ENCODE measurements at places on chromosomes 2 and 18.

DNA sequence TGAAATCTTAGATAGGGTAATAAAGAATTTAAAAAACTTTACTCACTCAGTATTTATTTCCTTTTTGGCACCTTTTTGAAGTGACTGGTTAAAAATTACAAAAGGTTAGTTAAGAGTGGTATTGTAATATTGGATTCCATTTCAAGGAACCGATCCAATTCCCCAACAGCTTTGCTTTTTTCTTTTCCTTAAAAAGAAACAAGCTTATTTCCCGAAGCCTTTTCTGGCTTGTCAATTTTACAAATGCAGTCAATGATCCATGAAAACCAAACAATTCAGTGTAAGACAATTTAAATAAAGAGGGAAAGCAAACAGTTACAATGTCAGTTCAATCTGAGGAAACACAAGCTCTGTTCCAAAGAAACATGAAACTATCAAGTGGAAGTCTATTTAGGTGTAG is 200.2 kb downstream of the RIT2 start:
- no peak for DNase-seq

DNA sequence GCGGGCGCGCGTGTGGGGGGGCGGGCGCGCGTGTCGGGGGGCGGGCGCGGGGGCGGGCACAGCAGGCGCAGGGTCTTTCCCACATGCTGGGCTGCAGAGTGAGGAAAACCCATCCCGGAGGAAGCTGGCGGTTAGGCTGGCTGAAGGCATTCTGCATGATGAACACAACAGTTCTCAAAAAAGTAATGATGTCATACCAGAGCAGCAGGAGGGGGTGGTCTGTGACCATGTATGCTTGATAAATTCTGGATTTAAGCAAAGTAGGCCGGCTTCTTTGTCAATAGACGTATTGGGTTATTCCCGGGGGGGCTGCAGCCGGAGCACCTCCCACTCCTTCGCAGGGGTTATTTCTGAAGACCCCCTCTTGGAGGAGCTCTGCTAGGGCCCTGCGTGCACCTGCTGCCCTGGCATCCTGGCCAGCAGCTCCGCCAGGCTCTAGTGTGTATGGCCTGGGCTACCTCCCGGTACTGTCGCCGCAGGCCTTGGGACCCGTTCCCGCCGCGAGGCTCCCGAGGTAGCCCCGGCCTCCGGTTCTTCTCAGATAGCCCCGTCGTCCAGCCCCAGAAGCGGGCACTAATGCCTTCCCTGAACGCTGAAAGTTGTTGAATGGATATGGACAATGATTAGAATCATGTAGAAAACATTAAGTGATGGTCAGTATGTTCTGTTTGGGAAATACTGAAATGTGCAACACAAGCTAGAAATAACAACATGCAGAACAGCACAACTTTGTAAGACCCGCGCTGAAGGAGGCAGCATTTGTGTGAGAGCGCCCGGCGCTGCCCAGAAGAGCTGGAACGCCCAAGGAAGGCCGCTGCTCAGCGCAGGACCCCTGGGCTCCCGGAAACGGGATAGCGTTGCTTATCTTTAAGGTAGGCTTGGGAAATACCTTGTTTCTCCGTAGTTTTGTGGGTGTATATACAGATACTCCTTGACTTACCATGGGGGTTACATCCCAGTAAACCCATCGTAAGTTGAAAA is 101.4 kb upstream of the RAB6C start:
- DNase-seq = peak; percentile 36

- DNase-seq = no peak
Measured at GRCh38 chr2:8549273-8549922, 132.5 kb upstream of the ID2 start.

DNA sequence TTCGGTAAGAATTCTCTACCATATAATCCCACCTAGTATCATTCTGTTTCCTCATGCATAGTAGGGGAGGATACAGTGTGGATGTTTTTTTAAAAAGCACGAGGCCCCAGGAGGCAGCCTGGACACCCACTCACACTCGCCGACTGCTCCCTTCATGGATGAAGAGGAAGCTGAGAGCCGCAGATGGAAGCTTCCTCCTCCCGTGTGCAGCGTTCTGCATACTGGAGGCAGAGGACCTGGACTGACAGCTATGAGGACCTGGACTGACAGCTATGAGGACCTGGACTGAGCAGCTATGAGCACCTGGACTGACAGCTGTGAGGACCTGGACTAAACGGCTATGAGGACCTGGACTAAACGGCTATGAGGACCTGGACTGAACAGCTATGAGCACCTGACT is 234.4 kb downstream of the NDUFA10 start:
- no peak for DNase-seq

GRCh38 chr2:123578016-123578415 is 447.1 kb upstream of the CNTNAP5 start:
- no peak for DNase-seq

- DNase-seq = no peak
Measured at GRCh38 chr18:11383381-11383780, 226.0 kb upstream of the SLC35G4 start.

DNA sequence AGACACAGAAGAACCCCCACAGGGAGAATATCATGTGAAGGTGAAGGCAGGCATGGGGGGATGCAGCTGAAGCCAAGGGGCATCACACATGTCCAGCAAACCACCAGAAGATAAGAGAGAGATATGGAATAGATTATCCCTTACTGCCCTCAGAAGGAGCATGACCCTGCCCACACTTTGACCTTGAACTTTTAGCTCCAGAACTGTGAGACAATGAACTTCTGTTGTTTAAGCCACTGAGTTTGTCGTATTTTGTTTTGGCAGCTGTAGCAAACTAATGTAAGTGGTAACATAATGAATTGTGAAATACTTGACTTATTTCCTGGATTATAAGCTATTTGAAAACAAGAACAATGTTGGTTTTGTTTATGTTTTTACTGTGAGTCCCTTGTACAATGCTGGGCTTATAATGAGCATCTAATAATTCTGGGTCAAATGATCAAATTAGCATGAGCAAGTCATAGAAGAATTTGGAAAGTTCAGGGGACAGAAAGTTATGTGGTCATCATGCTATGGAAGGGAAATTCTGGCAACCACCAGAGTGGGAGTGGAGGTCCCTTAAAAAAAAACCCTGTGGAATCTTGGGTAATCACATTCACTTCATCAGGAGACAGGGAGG is 541.0 kb upstream of the KLHL29 start:
- no peak for DNase-seq

DNA sequence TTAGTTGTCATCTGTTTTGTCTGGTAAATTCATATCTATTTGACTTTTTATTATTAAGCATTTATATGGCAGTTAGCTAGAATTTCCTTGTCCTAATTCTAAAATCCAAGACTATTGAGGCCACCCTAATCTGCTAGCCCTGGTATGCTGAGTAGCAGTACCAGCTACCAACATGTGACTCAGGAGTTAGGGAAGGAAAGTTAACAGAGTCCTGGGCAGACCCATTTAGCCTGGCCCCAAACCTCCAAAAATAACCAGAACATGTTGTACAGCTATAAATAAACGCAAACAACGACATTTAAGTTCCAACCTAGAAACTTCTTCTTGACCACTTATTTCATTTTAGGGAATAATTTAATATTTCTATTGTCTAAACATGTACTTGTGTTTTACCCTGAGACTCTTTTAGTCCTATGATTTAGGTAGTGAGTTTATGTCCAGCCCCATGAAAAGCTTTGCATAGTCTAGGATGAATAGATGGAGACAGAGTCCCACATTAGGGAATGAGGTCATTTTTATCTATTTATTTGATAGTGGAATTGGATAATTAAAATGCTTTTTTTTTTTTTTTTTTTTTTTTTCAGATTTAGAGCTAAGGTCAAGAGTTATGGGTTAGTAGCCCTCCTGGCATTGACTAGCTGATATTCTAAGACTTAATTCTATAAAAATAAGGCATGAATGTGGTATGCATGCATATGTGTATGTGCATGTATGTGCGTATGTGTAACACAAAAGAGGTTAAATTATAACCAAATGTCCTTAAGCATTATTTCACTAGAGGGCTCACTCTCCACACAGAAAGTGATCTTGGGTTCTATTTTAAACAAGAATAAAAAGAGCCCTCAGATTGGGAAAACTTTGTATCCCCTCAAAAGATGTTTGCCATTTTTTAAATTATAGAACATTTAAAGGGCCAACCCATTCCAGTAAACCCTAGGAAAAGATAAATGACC is 160.1 kb upstream of the MAPRE2 start:
- no peak for DNase-seq

DNA sequence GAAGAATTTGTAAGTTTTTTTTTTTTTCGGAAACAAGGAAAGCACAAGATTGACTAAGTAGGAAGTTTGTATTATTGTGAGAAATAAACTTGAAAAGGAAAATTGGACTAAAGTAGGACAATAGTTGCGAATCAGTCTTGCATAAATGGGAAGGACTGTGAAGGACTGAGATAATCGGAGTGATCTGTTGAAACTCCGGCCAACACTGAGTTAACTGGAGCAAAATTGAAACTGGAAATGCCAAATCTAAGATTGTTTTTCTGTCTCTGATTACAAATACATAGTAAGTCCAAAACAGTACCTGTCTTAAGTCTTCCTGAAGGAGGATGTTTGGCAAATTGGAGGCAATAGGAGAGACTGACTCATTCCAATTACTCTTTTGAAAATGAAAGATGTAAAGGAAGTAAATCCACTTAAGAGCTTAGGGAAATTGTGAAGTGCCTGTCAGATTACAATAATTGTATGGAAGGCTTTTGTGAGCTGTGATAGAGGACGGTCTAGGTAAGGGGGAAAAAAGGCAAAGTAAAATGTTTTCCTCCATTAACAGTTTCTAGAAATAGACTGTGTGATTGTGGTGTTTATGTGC is 204.9 kb upstream of the CYRIA start:
- DNase-seq = no peak

DNA sequence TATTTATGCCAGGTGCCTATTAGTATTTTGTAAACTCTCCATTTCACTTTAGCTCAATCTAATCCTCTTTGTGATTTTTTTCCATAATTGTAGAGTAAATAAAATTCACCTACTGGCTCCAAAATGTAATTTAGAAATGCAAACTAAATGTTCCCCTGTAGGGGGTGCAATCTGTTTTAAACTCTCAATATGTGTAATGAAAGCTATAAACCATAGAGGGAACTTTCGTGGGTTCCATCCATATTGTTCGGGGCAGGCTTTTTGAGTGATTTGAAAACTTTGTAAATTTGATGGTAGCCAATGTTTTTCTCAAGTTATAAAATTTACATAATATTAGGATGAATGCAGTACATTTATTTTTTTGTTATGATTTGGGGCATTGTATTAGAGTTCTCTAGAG is 49.4 kb downstream of the TSPYL6 start:
- DNase-seq = no peak

DNA sequence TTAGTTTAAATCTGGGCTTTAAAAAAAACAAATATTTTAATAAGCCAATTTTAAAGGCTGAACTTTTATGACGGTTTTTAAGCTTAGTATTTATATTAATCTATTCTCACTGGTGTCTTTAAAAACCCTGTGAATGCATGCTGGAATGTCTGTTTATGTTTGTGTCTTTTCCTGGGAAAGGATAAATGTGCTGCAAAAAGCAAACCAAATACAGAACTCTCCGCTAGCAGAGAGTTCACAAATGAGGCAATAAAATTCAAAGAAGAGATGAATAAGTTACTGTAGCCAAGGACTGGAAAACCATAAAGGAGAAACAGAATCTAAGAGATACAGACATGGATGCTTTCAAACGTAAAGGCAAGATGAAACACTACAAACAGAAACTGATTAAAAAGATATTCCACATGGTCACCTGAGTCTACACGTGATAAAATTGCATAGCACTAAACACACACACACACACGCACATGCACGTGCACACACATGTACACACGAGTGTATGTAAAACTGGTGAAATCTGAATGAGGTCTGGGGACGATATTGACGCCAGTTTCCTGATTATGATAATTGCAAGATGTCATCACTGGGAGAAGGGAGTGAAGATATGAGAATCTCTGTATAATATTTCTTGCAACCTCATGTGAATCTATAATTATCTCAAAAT is 4.5 kb downstream of the TWIST2 start:
- no peak for DNase-seq

- DNase-seq = peak; percentile 41
Measured at GRCh38 chr18:74284191-74284979, 7.4 kb downstream of the CYB5A start.

DNA sequence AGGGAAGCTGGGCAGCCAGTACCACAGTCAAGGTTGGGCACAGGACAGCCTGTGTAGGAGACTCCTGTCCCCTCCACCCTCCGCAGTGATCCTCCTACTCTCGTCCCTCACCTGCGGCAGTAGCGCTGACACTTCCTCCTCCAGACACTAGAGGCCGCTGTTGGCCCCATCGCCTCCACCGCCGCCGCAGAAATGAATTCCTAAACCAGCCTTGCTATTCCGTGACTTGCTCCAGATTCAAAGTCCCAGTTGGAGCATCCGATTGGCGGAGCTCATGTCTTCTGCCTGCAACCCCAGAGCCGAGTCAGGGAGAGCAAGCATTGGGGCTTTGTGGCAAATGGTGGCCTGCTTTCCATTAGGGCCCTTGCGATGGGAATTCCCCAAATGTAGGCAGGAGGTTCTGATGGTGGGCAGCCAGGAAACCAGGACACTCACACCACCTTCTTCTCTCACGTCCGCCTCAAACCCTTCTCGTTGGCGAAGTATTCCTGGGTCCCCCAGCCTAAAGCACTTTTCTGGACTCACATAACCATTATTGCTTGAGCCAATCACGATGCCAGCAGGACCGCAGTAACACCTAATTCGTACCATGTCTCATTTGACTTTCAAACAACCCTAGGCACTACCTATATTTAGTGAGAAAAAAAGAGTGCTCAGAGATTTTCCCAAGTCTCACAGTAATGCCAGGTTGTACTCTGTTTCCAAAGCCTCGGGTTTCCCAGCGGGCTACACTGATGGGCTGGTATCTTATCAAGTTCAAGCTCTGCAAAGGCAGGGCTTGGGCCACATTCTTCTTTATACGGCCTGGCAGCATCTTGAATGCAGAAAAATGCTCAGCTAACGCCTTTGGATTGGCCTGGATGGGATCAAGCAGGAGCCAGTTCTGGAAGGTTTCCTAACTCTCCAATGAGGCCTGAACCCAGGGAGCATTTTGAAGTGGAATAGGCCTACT is 1.2 kb upstream of the DNAJB2 start:
- no peak for DNase-seq

DNA sequence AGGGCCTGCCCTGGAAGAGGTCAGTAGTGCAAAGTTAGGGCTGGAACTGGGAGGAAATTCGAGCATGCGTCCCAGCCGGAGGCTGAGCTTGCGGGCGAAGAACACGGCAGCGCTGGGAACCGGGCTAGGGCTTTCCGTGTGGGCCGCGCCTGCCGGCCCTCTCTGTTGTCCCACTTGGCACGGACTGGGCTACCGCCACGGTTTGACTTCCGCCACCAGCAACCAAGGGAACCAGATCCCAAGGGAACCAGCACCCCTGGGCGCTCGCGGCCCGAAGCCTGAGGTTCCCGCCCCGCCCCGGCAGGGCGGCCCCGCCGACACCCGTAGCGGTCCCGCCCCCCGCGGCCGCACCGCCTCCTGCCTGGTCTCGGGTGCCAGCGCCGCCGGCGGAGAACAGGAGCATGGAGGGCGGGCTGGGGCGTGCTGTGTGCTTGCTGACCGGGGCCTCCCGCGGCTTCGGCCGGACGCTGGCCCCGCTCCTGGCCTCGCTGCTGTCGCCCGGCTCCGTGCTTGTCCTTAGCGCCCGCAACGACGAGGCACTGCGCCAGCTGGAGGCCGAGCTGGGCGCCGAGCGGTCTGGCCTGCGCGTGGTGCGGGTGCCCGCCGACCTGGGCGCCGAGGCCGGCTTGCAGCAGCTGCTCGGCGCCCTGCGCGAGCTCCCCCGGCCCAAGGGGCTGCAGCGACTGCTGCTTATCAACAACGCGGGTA is at the start of gene SPR:
Gene SPR, plus strand, starts transcription at position 377 of the 708 bp plus-strand sequence. Its CDS starts 25 bp downstream, at position 402.
- peak; percentile 35 for DNase-seq

Measured in D721Med (cell line).